NCI-H748 treated with DMSO at 0.1 percent for 48 hours (cell line): ENCODE measurements at places on chromosomes 5 and 9.
A peak's percentile ranks its signal among the peaks of the same experiment; 100 is the strongest.

DNA sequence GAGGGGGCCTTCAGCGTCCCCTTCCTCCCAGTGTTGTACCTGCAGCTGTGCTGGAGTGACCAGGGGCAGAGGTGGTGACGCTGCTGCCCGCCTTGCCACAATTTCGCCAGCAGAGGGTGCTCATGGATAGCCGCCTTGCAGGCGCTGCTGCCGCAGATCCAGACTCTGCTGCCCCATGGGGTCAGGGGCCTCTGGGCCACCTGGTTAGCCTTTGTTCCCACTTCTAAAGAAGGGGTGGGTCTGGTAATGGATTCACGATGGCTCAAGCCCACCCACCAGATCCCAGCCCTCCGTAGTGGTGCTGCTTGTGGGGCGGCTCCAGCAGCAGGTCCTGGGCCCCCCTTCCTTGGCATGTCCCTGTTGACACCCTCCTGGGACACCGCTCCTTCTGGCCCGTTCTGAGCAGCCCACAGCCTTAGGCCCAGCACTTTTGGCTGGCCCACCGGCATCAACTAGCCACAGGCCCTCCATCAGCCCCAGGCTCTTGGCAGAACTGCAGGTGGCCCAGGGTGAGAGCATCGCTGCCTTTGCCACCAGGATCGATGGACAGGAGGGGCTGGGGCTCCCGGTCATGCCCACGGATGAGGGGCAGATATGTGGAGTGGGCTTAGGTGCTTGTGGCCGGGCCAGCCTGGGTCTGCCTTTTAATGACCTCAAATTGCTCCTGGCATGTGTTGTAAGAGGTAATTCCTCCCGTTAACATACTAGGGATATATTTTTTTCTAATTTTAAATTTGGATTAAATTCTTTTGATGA, 57.2 kb downstream of the COL5A1 start:
- DNase-seq, result peak; percentile 16

DNA sequence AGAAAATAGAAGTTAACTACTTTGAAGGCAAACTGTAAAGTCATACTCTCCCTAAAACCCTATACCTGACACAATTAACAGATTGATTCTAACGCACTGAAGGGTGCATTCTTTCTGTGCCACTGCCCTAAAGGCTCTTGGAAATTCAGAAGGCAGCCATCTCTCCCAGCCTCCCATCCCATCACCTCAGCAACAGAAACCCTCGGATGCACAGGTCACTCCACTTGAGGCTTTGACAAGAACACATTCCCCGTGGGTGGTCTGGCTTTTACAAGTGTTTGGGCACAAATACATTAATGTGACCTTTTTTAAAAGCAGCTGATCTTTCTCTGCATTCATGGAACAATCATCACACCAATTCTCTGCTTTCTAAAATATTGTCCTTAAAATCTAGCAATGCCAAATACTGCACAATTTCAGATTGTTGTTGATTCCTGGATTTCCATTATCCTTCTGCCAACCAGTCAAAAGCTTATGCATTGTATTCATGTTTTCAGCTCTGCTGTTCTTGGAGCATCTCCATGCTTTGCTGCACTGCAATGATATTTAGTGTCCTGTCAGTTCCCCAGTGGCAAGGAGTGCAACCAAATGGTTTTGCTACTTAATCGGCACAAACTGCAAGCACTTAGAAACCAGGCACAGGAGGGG, 175.6 kb downstream of the TMEM161B start:
- no peak for DNase-seq

DNA sequence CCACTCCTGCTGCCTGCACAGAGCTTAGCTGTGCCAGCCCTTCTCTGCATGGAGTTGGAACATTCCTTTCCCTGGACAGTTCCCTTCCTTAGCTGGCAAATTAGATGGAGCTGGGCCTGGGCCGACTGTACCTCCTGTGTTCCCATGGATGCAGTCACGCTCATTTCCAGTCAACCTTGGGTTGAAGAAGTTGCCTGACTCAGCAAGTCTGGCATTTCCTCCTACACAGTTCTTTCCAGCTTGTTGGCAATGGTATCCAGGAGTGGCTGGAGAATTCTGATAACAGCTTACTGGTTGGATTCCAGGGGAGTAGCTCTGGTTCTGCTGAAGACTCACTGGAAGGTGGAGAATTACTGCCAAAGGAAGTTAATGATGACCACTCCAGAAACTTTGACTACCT, 9.2 kb upstream of the TAF1L start:
- no peak for DNase-seq

DNA sequence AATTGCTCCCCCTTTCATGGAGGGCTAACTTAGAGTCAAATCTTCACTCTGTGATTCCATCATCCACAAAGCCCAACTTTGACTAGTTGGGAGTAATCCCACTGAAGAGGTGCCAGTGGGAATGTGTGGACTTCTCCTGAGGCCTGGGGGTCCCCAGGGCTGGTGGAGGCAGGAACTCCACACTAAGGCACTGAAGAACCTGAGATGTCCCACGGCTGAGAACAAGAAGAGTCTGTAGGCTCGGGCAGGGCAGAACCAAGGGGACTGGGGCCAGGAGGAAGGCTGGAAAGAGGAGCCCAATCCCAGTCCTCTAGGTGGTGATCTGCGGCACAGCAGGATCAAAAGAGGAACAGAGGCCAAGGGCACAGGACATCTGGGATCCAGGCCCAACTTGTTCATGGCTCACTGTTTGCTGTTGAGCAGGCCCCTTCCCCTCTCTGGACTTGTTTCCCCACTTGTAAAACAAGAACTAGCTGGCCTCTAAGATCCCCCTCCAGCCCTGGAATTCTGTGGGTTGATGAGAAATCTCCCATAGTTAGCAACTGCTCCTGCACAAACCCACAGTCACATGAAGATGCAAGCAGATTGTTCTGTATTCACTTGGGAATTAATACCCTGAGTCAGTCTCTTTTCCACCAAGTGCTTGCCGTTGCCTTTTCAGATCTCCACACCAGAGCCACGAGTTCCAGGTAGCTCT, 32.7 kb upstream of the ALDH1B1 start:
- DNase-seq, result no peak

- DNase-seq, result no peak
These were observed 11.1 kb downstream of the PALM2AKAP2 start for GRCh38 chr9:109791003-109791677.

DNA sequence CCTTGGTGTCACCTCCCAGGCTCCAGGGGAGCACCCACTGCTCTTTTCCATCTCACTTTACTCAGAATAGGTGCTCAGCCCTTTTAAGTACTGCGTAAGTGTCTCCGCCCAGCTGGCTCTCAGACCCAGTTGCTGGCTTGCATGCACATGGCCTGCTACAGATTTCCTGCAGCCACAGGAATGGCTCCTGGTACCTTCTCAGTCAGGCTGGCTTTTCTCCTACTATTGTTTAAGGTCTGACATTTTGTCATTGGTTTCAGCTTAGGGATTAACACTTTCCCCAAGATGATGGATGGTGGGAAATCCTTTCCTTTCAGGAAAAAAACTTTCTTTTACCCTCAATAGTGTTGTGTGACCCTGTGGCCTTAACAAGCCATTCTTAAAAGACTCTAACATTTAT, 1652.3 kb upstream of the WWC1 start:
- no peak for DNase-seq

DNA sequence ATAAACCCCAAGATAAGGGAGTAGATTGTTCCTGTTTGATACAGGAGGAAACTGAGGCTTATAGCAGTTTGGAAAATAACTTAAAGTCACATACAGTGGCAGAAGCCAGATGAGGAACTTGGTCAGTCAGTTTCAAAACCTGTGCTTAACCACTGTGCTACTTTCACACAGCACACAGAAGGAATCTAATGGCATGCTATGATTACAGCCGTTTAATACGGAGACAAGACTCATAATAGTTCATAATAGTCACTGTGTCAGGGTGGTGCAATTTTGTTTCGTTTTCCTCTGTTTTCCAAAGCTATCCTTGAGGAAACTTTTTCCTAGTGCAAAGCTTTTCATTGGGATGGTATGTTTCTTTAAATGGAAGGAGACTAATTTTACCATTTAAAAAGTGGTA, 112.3 kb downstream of the GCNT1 start:
- DNase-seq, result peak; percentile 38

- peak; percentile 50 for DNase-seq
These were observed 3.4 kb upstream of the MYORG start for GRCh38 chr9:34380034-34380510.

DNA sequence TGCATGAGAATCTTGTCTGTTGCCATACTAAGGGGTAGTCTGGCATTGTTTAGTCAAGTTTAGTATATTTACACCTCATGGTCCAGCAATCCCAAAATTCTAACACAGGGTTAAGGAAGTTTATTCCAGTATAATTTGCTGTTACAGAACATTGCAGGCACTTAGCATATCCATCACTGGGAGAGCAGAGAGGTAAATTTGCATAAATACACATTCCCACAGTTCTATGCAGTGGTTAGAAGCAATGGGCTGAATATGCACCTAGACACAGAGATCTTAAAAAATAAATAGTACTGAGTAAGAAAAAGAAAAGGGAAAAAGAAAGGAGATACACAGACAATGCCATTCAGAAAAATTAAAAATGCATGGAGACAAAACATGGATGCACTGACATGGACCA, 692.3 kb upstream of the MEF2C start:
- no peak for DNase-seq

GRCh38 chr5:138610918-138611677, 35.9 kb upstream of the HSPA9 start:
- no peak for DNase-seq

- DNase-seq, result no peak
These were observed 607.9 kb downstream of the KCTD16 start for GRCh38 chr5:144778561-144778960.

- DNase-seq, result no peak
These were observed 733 bp downstream of the ANGPTL2 start for GRCh38 chr9:127121628-127122175.

GRCh38 chr5:102537011-102537410, 38.2 kb upstream of the SLCO6A1 start:
- DNase-seq, result no peak

- no peak for DNase-seq
These were observed 3.0 kb upstream of the ZBTB34 start for GRCh38 chr9:126857261-126857960.

- no peak for DNase-seq
These were observed 622.4 kb downstream of the CHSY3 start for GRCh38 chr5:130526708-130527107.

- no peak for DNase-seq
These were observed 145.6 kb downstream of the TRPM3 start for GRCh38 chr9:70975821-70976220.

DNA sequence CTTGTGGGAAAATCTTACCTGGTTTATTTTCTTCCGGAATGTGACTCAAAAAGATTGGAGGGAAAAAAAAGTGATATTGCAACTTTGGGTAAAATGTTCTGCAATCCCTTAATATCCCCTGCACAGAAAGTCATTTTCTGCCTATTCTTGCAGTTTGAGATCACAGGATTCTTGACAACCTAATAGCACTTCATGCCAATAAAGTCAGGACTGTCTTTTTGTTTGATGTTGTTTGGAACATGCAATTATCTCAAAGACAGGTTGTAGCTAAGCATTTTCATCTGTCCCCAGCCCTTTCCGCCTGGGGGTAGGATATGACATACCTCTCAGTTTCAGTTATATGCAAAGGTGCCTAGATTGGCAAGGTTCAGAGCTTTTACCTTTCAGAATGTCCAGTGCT, 63.9 kb downstream of the ALDH1A1 start:
- no peak for DNase-seq

- DNase-seq, result no peak
These were observed 32.2 kb downstream of the ALDH7A1 start for GRCh38 chr5:126562823-126563222.

GRCh38 chr9:107712390-107712789, 222.8 kb upstream of the KLF4 start:
- DNase-seq, result no peak

GRCh38 chr9:136085815-136086212, 9.3 kb downstream of the NACC2 start:
- DNase-seq, result no peak

GRCh38 chr5:134594797-134595457, 37.7 kb downstream of the SAR1B start:
- no peak for DNase-seq

GRCh38 chr5:139601429-139601828, 40.3 kb downstream of the UBE2D2 start:
- no peak for DNase-seq

- peak; percentile 17 for DNase-seq
These were observed 709 bp downstream of the WHRN start for GRCh38 chr9:114504341-114505186.

DNA sequence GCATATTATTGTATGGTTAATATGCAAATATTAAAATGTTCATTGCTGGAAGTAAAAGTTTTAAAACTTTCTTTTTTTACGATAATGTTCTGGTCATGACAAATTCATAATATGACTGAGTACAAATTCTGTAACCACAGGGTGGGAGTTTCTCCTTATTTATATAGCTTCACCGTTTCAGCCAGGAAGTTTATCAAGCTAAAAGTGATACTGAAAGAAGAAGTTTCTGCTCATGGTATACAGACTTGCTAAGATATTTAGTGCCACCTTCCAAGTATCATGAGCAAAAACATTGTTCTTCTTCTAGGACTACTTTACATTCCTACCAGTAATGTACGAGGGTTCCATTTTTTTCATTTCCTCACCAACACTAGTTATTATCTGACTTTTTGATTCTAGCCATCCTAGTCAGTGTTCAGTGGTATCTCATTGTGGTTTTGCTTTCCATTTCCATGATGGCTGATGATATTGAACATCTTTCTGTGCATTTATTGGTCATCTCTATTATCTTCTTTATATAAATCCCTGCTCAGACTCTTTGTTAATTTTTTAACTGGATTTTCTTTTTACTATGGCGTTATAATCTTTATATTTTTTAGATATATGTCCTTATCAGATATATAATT, 94.2 kb upstream of the PRRC1 start:
- DNase-seq, result no peak

- no peak for DNase-seq
These were observed 32.2 kb upstream of the TGFBI start for GRCh38 chr5:135996611-135997010.

- peak; percentile 58 for DNase-seq
These were observed 55.6 kb downstream of the ARHGEF37 start for GRCh38 chr5:149636861-149637246.

DNA sequence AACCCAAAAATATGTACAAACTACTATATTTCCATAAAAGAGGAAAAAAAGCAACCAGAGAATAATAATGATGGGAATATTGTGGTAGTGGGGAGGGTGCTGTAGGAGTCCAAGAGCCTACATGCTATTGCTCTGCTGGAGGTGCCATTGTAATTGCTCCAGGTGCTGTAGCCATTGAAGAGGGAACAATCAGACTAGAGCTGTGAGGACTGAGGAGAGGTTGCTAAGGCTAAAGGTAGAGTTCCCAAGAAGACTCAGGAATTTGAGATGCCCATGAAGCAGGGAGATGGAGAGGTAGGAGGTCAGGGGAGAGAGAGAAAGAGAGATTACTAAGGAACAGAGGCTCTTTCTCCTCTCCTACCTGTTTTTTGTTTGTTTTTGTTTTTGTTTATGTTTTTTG, 394.0 kb downstream of the DMRTA1 start:
- no peak for DNase-seq
